Coronary artery (tissue), 2 donors: ENCODE measurements at places on chromosomes 4 and X.

GRCh38 chr4:32117693-32118092 lies 1397.5 kb downstream of the PCDH7 start:
- DNase-seq: no peak

DNA sequence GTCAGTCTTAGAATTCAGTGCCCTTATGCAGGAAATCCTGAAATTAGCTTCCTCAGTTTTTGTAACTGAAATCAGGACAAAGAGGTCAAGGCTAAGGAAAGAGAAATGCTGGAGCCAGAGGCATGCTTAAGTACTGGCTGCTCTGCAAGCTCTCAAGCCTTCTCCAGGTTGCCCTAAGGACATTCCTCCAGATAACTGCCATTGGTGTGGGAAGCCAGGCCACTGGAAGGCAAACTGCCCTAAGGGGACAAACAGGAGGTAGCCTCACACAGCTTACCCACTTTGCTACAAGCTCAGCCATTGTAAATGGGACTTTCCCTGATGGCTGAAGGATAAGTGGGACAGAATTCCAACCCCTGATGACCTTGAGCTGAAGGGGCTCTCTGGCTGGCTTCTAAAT lies 606.9 kb upstream of the PCDH10 start:
- DNase-seq: no peak

DNA sequence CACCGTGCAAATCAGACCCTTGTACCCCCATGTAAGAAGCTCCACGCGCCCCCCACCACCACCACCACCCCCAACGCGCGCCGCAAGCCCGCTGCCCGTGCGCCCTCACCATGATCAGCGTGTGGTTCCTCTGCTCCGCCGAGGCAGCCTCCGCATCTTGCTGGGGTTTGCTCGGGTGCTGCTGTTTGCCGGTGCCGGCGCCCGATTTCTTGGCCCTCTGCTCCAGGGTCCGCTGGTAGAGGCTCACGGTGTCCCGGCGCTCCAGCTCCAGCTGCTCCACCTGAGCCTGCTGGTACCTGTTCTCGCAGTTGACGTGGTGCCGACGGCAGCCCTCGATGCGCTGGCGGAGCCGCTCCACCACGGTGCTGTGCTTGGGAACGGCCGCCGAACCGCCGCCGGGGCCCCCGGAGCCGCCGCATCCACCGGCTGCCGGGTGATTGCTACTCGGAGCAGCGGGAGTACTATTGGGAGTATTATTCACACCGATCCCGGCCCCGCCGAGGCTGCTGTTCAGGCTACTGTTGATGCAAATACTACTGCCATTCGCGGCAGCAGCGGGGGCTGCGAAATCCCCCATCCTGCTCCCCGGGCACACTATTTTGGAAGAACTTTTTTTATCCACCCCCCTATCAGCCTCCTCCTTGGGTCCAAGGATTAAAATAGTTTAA lies 1.1 kb downstream of the MAML3 start:
- DNase-seq: peak; percentile 85

GRCh38 chr4:119299741-119300100 lies 22.2 kb downstream of the FABP2 start:
- DNase-seq: no peak

GRCh38 chr4:108881986-108882385 lies 119.1 kb upstream of the ETNPPL start:
- no peak for DNase-seq

GRCh38 chr4:26150948-26151347 lies 169.9 kb upstream of the RBPJ start:
- no peak for DNase-seq

DNA sequence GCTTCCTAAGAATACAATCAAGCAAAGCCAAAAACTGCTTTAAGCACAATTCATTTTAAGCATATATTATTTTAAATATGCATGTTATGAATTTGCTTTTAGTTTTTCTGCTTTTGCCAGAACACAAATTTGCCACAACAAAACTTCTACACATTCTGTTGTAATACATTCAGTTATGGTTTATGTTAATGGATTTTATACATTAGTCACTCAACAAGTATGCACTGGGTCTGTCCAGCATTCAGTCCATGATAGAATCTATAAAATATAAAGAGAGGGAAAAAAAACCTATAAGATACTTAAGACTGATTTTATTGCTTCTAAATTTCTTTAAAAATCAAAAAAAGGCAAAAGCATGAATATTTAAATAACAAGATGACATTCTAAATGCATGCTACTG lies 22.2 kb downstream of the IQCM start:
- DNase-seq: no peak

GRCh38 chrX:100377826-100378225 lies 32.2 kb downstream of the PCDH19 start:
- no peak for DNase-seq

- DNase-seq: no peak
Measured at GRCh38 chr4:168598191-168598590, 101.3 kb downstream of the PALLD start.

GRCh38 chr4:84498935-84499623 lies at the start of gene NKX6-1:
TSS of gene NKX6-1 (minus strand) at chr4:84499292. CDS start at chr4:84498228, 1,064 bp downstream.
- no peak for DNase-seq

DNA sequence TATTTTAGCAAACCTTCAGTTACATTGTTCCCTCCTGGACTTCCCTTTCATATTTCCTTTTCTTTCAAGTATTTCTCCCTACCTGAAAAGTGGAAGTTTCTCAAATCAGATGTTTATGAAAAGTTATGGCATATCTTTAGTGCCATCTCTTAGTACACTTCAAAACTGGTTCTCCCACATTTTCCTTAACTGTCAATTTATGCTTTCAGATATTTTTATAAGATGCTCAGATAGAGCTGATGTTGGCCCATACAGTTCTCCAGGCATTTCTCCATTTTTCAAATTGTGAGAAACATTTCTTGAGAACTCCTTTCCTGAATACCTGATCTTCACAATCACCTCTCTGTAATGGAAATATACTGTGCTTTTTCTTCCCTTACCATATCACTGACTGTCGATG lies 32.5 kb upstream of the AP1AR start:
- no peak for DNase-seq

GRCh38 chrX:25356456-25356855 lies 340.7 kb upstream of the ARX start:
- no peak for DNase-seq

- no peak for DNase-seq
Measured at GRCh38 chr4:180828455-180829018, 1414.7 kb upstream of the TENM3 start.

DNA sequence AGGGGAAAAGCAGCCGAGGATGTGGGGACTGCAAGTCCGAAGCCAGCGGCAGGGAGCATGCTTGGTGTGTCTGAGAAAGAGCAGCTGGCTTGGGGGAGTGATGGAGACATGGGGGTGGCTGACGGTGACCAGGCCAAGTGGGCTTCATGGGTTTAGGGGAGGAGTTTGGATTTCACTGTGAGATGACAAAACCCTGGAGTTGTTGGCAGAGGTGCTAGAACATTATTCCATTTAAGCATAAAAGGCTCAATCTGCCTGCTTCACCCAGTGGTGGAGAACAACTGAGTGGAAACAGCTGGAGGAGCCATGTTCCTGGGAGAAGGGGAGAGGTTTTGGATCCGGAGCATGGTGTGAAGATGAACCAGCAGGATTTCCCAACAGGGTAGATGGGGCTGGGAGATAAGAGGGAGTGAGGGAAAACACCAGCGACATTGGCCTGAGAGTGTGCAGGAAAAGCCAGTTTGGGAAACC lies 318.0 kb upstream of the TAPT1 start:
- peak; percentile 75 for DNase-seq

- no peak for DNase-seq
Measured at GRCh38 chr4:87224141-87224923, 3.9 kb upstream of the KLHL8 start.

GRCh38 chrX:53950130-53950733 lies 94.0 kb downstream of the PHF8 start:
- no peak for DNase-seq

GRCh38 chr4:156992943-156993342 lies 21.3 kb upstream of the PDGFC start:
- no peak for DNase-seq

DNA sequence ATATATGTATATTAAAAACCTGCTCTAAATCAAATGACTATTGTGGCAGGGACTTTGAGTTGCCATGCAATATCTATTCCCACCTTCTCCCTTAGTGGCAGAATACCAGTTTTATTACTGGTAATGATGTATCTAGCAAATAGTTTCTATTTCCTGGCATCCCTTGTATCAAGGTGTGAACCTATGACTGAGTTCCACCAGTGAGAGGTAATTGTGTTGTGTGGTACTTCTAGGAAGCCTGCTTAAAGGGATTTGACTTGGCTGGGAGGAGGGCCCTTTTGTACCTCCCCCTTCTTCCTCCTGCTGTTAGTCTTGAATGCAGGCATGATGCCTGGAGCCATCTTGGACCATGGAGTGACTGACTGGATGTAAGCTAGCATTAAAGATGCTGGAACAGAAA lies 65.4 kb upstream of the DYNLT3 start:
- no peak for DNase-seq

GRCh38 chrX:152480269-152481212 lies 29.4 kb upstream of the GABRA3 start:
- no peak for DNase-seq

DNA sequence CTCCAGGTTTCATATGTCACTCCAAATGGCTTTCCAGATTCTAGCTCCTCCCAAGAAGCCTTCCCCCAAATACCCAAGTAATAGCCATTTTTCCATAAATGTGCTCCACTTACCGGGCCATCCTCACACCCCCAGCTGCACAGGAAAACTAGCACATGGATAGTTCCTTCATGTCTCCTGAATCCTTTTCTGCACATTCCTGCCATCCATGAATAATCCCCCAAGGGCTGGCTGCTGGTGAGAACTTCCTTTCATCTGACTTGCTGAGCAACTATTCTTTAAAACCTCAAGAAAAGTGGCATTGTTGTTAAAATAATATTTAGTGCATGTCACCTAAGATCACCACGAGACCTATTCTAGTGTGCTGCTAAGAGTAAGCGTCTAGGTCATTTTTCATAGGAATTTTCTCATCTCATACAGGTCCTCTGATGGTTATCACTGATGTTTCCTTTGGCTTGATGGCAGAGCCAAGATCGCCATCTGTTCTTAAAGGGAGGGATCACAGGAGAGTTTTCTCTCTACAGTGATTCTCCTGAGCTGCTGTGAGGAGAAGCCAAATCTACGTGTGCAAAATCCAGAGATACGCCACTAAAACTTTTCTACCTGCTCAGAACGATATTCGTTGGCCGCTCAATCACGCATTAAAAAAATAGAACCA lies 71.3 kb downstream of the MAP3K15 start:
- no peak for DNase-seq

DNA sequence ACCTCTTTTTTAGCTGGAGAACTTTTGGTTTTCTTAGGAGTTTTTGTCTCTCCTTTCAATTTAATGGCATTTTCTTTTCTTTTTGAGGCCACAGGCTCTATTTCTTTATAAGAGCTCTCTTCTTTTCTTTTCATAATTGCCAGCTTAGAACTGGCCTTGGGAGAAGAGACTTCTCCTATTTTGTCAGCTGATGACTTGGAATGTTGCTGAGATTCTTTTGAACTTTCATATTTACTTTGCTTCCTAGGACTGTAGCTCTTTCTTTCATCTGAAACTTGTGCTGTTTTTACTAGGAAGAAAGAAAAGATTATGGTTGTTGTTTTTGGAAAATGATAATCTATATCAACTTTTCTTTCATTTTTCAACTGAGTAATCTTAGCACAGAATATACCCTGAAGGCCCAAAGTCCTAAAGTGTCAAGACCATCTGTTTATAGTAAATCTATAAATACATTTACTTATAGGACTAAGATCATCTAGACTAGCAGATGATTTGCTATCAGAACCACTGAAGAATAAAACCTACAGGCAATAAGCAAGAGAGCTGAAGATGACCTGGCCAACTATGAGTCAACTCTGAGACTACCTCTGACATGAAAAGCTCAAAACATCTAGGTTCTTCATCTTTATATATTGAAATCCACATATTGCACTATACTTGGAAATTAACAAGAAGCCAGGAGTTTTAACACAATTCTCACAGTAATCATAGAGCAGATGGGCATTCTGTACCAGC lies 45.6 kb downstream of the RFC1 start:
- no peak for DNase-seq
